Nucleus accumbens (tissue), 56 donors: ENCODE measurements at places on chromosomes 1 and 21.

- no peak for DNase-seq
Measured at GRCh38 chr21:37244501-37245095, 22.5 kb downstream of the VPS26C start.

GRCh38 chr1:20645414-20645813 lies 12.2 kb downstream of the PINK1 start:
- DNase-seq, result no peak

GRCh38 chr1:171180670-171181069 lies 4.4 kb upstream of the FMO2 start:
- DNase-seq, result no peak

- no peak for DNase-seq
Measured at GRCh38 chr21:31337996-31338907, 5.8 kb downstream of the TIAM1 start.

- DNase-seq, result no peak
Measured at GRCh38 chr1:184199438-184200085, 148.0 kb downstream of the TSEN15 start.

GRCh38 chr21:25487046-25487594 lies 120.2 kb downstream of the MRPL39 start:
- DNase-seq, result no peak
